ENCODE measurements at places on chromosomes 13 and 19.

- DNase-seq: no peak
These were observed 375.0 kb downstream of the PCDH9 start for GRCh38 chr13:66855131-66855530.

- DNase-seq: no peak
These were observed 870 bp upstream of the UNC13A start for GRCh38 chr19:17688853-17689595.

DNA sequence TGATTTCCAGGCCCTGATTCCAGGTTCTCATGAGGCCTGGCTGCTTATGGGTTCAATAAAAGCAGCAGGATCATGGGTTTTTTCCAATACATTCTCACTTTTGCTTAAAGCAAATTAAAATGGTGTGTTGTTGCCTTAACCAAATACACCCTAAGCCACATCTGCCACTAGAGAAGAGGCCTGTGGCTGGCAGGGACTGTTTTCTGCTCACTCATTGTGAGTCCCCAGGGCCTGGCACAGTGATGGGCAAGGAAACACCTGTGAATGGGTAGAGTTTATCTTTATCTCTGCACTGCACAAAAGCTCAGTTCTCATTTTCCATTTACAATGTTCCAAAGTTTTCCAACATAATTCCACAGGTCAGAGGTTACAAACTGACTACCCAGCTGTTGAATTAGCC, 726.0 kb downstream of the UQCRFS1 start:
- no peak for DNase-seq

DNA sequence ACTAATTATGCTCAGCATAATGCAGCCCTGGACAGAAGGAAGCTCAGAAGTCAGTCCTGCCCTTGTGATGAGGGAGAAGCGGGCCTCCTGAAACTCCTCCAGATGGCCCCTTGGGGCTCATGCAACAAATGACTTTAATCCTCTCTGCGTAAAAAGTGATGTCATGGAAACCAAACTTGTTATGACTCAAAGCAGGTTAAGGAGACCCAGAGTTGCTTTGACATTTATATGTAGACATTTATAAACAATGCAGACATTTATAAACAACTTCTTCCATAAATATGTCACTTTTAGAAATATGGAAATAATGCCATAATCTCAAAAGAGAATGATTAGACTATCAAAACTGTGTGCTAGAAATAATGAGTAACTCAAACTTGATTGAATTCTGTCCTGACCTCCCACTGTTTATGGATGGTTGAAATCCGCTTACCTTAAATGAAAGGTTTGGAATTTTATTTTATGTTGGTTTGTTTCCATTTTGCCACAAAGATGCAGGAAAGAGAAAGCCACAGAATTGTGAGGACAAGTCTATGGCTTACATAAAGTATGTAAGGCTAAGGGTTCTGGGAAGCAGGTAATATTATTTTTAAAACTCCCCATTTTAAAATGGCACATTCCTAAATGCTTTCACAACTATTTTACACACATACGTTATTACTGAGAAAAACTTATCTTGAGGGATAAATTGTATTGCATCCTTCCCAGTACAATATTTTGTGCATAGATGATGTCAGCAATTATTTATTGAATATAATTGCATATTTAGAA, 73.7 kb downstream of the CYSLTR2 start:
- DNase-seq: no peak

GRCh38 chr19:40617961-40618360, 16.8 kb downstream of the LTBP4 start:
- DNase-seq: no peak

DNA sequence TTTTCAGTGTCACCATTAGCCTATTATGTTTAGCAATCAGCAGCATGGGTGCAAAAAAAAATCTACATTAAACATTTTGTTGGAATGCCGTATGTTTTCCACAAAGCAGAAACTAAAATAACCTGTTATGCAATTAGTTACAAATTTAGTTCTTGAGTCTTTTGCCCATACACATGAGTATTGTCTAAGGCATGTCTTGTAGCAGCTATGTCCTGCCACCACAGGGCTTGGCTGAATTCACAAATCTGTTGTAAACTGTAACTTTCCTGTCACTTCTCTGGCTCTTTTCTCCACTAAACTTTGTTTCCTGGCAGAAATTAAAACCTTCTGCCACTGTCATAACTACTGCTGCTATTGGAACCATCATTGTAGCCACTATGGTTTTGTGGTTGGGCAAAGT, 277.9 kb upstream of the SPRY2 start:
- DNase-seq: no peak

GRCh38 chr19:43966079-43966694, 15.2 kb downstream of the ZNF221 start:
- no peak for DNase-seq

- no peak for DNase-seq
These were observed 796 bp upstream of the LSM14A start for GRCh38 chr19:34171539-34171876.

DNA sequence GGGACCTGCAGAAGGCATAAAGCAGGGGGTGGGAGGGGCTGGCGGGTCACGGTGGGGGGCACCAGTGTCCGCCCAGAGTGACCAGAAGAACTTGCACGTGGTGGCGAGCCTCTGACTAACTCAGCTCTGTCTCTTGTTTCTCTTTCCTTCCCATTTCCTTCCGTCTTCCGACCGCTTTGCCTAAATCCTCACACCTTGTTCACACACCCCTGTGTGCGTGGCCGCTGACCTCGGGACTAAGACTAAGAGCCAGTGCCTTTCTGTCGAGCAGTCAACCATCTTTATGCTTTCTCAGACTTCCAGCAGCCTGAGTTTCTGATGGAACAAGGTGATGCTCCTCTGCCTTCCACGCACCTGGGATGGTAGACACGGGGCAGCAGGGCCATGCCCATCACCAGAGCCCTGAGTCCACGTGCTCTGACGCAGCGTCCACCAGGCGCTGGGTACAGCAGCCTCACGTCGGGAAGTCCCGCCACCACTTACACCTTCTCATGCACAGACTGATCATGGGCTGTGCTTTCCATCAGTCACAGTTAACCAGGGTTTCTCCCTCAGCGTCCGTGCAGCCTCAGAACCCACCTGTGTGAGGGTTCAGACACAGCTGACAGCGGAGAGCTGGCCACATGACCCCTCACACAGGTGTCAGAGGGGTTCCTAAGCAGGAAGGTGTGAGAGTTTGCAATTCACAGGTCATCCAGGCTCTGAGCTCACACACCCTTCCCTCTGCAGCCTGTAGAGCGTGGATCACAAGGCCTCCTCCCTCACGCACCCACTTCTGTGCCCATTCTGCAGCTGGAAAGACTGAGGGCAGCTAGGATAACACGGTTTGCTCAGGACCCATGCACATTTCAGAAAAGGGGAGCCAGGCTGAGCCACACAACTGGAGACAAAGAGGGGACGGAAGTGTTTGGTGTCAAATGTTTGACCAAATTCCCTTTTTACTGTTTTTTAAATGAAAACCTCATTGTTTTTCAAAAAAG, 90.7 kb upstream of the MCF2L start:
- no peak for DNase-seq

DNA sequence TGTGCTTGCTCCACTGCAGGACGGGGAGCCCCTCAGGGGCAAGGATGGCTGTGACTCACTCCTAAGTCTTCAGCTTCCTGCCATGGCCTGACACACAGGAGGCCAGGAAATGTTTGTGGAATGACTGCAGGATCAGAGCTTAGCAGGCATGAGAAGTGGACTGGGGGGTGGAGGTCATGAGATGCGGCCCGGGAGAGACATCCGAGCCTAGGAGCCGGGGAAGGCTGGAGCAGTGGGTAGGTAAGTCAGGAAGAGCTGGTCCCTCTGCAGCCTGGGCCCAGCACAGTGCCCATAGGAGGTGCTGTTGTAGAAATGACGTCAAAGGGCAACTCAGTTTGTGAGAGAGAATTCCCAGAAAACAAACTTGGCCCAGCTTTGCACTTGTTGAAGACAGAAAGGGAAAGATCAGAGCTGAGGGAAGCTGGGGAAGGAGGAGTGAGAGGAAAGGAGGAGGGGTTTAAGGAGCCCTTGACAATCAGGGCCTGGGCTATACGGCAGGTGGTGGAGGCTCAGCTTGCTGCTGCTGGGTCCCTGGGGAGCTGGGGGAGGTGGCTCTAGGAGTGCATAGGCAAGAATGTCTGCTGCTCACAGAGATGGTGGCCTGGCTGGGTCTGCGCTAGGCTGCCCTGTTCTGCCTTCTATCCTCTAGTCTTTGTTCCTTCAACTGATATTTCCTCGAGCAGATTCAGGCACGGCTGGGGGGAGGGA, 18.5 kb downstream of the POU2F2 start:
- peak; percentile 52 for DNase-seq

- DNase-seq: no peak
These were observed 15.1 kb downstream of the TM9SF2 start for GRCh38 chr13:99516153-99516929.

GRCh38 chr13:77062097-77062496, 35.1 kb upstream of the FBXL3 start:
- no peak for DNase-seq

DNA sequence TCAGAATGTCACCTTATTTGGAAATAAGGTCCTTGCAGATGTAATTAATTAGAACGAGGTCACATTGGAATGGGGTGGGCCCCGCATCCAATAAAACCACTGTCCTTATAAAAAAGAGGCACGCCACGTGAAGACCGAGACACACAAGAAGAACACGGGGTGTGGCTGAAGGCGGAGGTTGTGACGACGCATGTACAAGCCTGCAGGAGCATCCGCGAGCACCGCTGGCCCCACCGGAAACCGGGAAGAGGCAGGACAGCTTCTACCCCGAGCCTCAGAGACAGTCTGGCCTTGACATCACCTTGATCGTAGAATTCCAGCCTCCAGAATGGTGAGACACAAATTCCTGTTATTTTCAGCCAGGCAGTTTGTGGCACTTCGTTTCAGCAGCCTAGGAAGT, 177.9 kb downstream of the COL4A1 start:
- DNase-seq: no peak

DNA sequence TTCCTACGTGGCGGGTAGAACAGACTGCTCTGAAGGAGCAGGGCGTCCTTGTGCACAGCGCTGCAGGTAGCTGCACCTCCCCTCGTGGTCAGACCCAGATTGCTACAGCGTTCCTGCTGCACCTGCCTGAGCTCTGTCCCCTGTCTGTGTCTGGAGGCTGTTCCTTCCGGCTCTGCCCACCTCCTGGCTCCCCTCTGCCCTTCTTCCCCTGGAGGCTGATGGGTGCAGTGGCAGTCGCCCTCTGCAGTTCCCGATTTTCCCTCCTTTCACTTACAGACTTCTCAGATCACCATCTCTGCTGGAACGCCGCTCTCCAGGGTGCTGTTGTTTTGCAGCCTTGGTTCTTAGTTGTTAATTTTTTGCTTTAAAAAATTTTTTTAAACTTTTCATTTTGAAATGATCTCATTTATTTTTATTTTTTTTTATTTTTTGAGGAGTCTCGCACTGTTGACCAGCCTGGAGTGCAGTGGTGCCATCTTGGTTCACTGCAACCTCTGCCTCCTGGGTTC, 53.6 kb downstream of the SMARCA4 start:
- DNase-seq: no peak

DNA sequence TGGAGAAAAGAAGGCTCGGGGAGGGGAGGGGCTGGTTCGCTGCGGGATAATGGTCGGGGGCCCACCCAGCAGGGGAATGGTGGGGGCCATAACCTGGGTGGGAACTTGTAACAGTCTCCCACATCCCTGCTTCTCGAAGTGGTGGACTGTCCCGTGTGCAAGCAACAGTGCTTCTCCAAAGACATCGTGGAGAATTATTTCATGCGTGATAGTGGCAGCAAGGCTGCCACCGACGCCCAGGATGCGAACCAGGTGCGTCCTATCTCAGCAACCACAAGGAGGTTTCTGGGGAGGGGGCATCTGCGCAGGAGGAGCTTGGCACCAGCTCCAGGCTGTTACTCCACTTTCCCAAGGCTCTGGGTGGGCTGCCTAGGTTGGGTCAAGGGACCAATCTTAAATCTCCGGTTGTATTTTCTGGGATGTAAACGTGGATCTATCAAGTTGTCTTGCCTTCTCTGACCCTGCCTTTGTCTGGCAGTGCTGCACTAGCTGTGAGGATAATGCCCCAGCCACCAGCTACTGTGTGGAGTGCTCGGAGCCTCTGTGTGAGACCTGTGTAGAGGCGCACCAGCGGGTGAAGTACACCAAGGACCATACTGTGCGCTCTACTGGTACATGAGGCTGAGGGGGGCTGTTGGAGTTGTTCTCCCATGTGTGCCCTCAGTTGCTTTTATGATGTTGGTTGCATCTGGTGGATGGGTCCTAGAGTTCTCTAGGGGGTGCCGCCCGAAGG, 1.6 kb downstream of the TRIM28 start:
- DNase-seq: no peak

GRCh38 chr13:41597348-41598041, 140.1 kb downstream of the RGCC start:
- no peak for DNase-seq

DNA sequence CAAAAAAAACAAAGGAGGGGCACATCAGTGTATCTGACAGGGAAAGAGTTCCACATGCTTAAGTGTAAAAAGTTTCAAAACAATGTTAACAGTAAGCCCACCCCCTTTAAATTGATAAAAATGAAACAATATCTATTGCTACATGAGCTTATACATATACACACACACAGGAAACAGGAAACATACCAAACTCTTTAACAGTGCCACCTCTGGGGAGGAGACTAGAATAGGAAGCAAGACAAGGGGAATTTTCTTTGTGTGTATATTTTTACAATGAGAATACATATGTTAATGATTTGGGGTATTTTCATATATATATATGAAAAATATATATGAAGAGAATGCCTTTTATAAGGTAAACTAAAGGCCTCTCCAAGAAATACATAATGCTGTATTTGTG, 44.7 kb downstream of the TPT1 start:
- DNase-seq: no peak

DNA sequence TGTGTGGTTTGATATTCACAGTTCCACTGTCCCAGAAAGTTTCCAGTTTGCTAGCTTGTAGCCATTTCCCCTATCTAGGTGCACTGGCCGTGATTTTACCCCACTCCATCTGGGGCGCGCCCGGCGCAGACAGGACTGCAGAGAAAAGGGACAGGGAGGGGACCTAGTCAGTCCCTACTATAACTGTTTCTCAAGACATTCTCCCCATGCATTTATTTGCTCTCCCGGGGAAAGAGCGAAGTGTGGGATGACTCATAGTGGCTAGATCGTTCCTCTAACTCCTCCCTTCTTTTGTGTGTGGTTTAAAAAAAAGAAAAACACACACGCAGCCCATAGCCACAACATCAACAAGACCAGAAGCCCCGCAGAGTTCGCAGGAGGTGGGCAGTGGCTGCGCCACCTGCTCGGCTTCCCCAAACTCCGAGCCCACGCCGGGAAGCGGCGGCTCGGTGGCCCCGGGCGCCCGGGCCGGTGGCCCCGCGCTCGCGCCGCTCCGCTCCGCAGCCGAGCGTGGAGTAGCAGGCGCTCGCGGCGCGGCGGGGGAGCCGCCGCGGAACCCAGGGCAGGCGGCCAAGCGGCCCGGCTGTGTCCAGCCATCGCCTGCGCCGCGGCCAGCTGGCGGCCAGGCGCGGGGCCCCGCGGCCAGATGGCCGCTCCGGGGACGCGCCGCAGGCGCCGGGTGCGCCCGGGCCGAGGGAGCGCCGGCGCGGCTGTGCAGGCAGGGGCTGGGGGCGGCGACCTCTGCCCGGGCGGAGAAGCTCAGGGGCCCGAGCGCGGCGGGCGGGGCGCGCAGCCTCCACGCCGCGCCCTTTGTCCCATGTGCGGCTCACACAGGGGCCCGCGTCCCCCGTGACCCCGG, 653 bp downstream of the TMTC4 start:
- DNase-seq: no peak

Data from retina (tissue), 1 donor.